Effector CD8-positive, alpha-beta T cell (primary cell): ENCODE measurements at places on chromosomes 3 and 15.

GRCh38 chr3:158097081-158097592, 9.1 kb downstream of the SHOX2 start:
- DNase-seq: no peak

DNA sequence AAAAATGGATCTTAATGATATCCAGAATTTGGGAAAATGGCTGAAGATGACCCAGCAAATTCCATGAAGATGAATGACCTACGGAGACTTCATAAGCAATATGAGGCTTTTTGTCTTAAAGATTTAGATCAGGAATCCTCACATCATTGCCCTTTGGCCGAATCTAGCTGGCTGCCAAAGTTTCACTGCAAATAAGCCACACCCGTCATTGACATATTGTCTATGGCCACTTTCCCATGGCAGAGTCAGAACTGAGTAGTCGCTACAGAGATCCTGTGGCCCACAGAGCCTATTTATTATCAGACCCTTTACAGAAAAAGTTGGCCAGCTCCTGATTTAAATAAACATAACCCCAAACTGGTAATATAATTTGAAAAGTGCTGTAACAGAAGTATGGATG, 307.4 kb upstream of the RARB start:
- no peak for DNase-seq

DNA sequence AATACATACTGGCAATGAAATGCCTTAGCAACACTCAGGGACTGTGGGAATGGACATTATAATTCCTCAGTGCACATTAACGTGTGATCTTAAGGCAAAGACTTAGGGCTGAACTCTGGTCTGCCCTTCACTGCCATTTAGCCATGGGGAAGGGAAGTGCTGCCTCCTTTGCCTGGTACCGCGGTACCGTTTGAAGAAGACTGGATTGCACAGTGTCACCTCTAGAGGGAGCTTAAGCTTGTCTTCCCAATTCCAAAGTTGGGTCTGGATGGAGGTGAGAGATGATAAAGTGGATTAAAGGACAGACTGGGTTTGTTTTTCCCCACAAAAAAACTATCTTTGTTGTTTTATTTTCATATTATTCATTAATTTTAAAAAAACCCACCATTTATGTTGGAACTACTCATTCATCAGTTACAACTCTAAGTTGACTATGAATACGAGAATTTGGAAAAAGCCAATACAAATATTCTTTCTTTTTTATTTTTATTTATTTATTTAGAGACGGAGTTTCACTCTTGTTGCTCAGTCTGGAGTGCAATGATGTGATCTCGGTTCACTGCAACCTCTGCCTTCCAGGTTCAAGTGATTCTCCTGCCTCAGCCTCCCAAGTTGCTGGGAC, 60.0 kb upstream of the SYN2 start:
- no peak for DNase-seq

DNA sequence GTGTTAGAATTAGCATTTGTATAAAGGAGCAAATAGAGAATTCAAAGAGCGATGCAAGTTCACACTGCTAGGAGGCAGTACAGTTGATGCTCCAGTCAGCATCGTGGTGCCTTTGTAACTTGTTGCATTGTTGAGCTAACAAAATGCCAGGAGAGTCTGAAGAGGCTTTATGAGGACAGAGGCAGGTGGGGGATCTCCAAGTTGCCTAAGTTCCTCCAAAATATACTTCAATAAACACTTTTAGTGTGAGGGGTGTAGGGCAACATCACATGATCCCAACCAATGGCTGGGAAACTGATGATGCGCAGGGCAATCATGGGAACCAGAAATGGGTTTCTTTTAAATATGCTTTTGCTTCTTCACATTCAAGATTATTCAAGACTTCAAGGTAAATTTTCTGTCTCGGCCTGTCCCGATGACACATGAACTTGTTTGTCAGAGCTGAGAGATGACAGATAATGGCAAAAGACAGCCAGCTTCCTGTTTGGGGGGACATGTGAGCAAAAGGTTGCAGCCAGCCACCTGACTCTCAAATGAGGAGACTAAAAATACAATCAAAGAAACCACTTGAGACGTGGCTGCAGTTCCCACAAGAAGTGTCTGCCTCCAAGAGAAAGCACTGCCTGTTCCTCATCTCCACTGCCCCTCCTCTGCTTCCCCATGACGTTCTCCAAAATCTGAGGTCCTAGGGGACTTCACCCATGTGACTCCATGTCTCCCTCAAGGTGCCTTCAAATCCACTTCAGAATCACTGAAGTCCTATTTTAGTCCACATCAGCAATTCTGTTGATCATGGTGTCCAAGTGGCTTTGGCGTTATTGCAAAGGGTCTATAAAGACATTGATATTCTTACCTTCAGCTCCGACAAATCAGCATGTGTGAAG, 39.3 kb downstream of the KLHL6 start:
- DNase-seq: peak; percentile 41

DNA sequence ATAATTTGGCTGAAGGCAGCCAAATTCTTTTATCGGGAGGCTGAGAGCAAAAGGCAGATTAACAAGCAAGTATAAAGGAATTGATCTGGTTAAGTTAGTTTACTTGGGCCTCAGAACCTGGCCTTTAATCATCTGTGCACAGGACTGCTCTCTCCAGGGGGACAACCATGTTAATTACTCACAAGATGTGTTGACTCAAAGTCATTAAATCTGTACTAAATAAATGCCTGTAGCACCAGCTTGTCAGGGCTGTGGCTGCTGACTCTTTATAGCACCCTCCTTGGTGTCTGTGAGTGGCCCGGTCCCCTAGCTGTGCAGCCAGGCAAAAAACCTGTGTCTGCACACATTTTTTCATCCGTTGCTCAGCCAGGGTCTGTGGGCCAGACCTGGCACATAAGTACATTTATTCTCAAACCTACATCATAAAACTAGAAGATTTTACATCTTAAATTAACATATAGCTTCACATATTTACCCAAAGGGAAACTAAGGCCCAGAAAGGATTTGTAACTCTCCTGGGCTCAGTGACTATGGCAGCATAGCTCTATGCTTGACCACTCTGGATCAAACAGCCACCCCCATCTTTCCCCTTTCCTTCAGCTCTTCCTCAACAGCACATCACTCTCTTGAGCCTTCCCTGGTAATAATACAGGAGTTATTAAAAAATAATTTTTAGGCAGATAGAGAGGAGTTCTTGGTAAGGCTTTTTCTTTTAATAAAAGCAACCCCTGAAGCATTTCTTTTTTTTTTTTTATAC, 51.4 kb downstream of the NCEH1 start:
- no peak for DNase-seq

GRCh38 chr15:69158201-69158842, 2.1 kb upstream of the GLCE start:
- DNase-seq: no peak

- no peak for DNase-seq
Observed at GRCh38 chr3:101248736-101249135, 71.6 kb downstream of the IMPG2 start.

DNA sequence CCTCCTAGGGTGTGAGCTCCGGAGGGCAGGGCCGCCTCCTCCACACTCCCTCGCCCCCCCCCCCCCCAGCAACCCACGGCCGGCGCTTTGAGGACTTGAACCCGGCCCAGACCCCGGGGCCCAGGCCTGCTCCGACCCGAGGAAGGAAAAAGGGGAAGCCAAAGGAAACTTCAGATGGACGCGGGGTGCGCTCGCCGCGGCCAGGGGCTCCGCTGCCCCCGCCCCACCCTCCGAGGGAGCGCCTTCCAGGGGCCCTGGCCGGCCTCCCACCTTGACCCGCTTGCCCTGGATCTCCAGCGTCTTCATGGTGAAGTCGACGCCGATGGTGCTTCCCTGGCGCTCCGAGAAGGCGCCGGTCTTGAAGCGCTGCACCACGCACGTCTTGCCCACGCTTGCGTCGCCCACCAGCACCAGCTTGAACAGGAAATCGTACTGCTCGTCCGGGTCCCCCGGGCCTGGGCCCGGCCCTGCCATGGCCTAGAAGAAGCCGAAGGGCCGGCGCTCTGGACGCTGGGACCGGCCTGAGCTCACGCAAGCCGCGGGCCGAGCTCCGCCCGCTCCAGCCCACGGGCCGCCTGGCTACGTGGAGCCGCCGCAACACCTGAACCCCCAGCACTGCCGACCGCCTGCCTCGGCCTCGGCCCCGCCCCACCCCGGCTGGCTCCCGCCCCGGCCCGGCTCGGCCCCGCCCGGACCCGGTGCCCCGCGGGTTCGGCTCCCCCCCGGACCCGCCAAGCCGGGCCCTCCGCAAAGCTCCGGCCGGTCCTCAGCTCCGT, 400 bp downstream of the RAB43 start:
- peak; percentile 41 for DNase-seq

- DNase-seq: no peak
Observed at GRCh38 chr3:194727435-194728128, 41.9 kb downstream of the FAM43A start.

GRCh38 chr15:51366920-51367319, 25.5 kb downstream of the GLDN start:
- DNase-seq: no peak

- no peak for DNase-seq
Observed at GRCh38 chr3:42050126-42050525, 41.0 kb upstream of the TRAK1 start.

DNA sequence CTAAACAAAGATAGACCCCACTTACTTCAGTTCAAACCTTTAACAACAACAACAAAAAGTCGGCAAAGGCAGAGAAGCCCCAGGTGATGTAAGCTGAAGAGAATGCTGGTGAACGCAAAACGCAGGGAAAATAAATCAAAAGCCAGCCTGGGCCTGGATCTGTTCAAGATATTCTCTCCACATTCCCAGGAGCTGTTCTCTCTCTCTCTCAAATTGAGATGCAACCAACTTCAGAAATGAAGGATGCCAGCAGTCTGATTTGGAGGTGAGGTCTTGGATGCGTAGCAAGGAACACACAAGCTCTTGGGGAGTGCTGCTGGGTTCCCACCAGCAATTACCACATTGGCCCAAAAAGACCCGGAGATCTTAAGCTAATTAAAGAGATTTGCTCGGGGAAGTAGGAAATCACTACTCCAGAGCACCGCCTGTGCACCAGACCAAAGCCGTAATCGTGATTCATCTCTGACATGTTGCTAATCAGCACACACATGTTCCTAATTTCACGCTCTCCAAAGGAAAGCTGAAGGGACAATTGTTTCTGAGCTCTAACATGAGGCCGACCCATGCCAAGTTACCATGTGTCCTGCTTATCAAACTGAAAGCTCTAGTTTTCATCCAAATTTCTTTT, 37.1 kb downstream of the IL17RD start:
- DNase-seq: no peak

DNA sequence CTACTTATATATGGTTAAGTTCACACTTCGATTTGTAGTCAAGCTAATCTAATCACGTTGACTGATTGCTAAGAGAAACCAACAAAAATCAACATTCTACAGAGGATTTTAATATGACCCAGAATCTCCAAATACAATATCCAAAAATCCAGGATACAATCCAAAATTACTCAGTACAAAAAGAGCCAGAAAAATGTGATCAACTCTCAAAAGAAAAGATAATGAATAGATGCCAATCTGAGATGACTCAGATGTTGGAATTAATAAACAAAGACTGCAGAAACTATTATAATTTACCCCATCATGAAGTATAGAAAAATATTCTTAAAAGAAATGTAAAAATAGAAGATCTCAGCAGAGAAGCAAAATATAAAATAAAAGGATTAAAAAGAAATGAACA, 22.3 kb downstream of the HACL1 start:
- no peak for DNase-seq
